Right cardiac atrium (tissue), 5 donors: ENCODE measurements at places on chromosomes 1 and 21. TPM values are rescaled to one million over a fixed set of nuclear protein-coding genes. Genes with fewer than 3 reads are reported as not detected.

CYP4Z1 gene
- 0.65 TPM for total RNA-seq

- no peak for DNase-seq
Measured at GRCh38 chr21:36236052-36236730, 79.6 kb downstream of the DOP1B start.

GRCh38 chr1:184685116-184685515 lies 69.5 kb downstream of the EDEM3 start:
- no peak for DNase-seq

DNA sequence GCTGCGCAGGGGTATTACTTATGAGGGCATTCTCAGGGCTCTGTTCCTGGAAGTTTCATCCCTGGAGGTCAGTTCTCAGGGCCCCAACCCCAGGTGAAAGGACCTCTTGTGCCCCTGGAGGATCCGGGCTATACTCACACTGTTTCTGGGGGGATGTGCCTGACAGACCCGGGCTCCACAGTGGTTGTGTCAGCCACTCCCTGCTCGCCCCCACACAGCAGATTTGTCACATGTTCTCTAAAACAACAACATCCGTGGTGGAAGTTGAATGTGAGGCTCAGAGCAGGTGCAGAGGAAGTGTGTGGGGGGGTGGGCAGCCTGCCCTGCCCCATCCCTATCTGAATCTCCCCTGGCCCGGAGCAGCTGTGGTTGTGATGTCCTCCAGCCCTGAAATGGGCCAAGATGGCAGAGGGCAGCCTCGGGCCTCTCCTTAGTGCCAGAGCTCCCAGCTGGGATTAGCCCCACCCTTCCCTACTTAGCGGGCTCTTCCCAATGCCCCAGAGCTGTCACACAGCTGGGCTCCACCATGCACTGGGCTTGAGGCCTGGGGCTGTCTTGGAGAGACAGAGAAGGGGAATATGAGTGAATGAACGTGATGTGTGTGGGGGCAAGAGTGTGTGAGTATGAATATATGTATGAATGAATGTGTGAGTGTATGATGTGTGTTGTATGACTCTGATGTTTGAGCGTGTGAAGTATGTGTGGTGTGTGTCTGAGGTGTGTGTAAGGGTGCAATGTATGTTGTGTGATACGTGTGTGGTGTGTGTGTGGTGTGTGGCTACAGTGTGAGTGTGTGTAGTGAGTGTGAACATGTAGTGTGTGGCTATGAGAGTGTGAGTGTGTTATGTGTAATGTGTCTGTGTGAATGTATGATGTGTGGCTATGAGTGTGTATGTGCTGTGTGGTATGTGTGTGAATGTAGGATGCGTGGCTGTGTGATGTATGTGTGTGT lies 1.5 kb upstream of the FCMR start:
- no peak for DNase-seq

DNA sequence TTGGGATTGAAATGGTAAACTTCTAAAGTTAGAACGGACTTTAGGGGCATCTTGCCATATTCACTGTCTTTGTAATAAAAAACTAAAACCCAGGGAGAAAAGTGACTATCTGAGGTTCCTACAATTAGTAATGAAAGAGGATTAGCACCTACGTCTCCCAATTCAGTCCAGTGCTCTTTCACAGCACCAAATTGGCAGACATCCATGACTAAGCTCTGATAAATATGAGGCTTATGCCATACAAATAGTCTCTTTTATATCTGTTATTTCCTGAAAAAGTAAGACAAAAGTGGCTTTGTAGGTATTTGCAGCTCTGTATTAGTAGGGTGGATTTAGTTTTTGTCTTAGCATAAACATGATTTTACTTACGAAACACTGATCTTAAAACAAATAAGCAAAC lies 315.0 kb upstream of the NRIP1 start:
- no peak for DNase-seq

DNA sequence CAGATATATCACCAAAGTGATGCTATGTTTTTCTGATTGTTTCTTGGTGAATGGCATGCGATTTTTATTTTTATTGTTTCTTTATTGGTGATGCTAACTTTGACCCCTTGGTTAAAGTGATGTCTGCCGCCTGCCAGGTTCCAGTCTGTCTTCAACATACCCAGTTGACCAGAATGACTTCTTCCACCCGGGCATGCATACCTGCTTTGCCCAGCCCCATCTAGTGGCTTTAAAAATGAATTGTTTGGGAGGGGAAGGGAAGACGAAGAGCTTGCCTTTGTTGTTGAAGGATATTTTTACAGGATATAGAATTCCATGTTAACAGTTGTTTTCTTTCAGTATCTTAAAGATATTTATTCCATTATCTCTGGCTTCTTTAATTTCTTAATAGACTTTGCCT lies 65.1 kb downstream of the ATG4C start:
- DNase-seq, result no peak
